ENCODE measurements at places on chromosomes 11 and 22. TPM values are rescaled to one million over a fixed set of nuclear protein-coding genes. Genes with fewer than 3 reads are reported as not detected.

GRCh38 chr11:44096360-44097185 lies 1.1 kb downstream of the EXT2 start:
- H3K4me1 ChIP-seq: peaks cover 22% of the 10 kb centered on the region
- no peak overlapping the region for H3K27ac ChIP-seq
- H3K36me3 ChIP-seq: no peaks in the 10 kb centered on the region
- H3K27me3 ChIP-seq: no peaks in the 10 kb centered on the region
- peak overlapping the region; percentile 90 for H3K4me3 ChIP-seq

OR52E8 gene
- total RNA-seq: not detected

GRCh38 chr11:19777377-19778102 lies 64.9 kb downstream of the NAV2 start:
- no peaks in the 10 kb centered on the region for H3K4me1 ChIP-seq
- peaks cover 9% of the 10 kb centered on the region for H3K27me3 ChIP-seq
- DNase-seq: no peak
- no peaks in the 10 kb centered on the region for H3K36me3 ChIP-seq

- H3K27ac ChIP-seq: no peak overlapping the region
- no peaks in the 10 kb centered on the region for H3K4me1 ChIP-seq
- H3K4me3 ChIP-seq: no peak overlapping the region
These were observed 585.5 kb downstream of the NTM start for GRCh38 chr11:131955904-131956303.

SULT4A1 gene
- total RNA-seq: not detected

- peaks cover 36% of the 10 kb centered on the region for H3K4me1 ChIP-seq
- no peaks in the 10 kb centered on the region for H3K27me3 ChIP-seq
- peak overlapping the region; percentile 85 for H3K27ac ChIP-seq
- DNase-seq: peak; percentile 48
- no peak overlapping the region for H3K4me3 ChIP-seq
These were observed 5.3 kb upstream of the RRAS2 start for GRCh38 chr11:14364322-14364721.

DNA sequence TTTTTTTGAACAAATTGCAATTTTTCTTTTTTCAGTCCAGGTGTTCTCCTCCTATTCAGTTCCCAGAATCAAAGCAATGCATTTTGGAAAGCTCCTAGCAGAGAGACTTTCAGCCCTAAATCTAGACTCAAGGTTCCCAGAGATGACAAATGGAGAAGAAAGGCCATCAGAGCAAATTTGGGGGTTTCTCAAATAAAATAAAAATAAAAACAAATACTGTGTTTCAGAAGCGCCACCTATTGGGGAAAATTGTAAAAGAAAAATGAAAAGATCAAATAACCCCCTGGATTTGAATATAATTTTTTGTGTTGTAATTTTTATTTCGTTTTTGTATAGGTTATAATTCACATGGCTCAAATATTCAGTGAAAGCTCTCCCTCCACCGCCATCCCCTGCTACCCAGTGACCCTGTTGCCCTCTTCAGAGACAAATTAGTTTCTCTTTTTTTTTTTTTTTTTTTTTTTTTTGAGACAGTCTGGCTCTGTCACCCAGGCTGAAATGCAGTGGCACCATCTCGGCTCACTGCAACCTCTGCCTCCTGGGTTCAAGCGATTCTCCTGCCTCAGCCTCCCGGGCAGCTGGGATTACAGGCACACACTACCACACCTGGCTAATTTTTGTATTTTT lies 6.2 kb upstream of the UBE4A start:
- no peaks in the 10 kb centered on the region for H3K4me1 ChIP-seq
- no peak overlapping the region for H3K27ac ChIP-seq
- DNase-seq: no peak

WBP2NL gene
- total RNA-seq: 0.31 TPM

RTN4R gene
- 0.75 TPM for total RNA-seq

GLYAT gene
- total RNA-seq: not detected

DNA sequence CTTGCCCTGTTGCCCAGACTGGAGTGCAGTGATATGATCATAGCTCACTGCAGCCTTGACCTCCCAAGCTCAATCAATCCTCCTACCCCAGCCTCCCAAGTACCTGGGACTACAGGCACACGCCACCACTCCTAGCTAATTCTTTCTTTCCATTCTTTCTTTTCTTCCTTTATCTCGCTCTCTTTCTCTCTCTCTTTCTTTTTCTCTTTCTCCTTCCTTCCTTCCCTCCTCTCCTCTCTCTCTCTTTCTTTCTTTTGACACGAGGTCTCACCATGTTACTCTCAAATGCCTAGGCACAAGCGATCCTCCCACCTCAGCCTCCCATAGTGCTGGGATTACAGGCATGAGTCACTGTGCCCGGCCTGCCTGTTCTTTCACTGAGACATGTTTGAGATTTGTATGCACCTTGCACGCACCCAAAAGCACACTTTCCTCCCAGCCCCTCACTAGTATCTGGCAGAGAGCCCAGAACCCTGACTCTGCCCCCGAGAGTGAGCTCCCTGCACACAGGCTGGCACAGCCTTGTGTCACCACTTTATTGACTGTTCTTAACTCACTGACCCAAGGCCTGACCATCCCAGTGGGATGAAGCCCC lies 56.8 kb downstream of the CD6 start:
- H3K4me1 ChIP-seq: no peaks in the 10 kb centered on the region
- H3K4me3 ChIP-seq: no peak overlapping the region
- no peaks in the 10 kb centered on the region for H3K27me3 ChIP-seq
- DNase-seq: no peak
- H3K36me3 ChIP-seq: no peaks in the 10 kb centered on the region
